Thoracic aorta (tissue), 2 donors: ENCODE measurements at places on chromosomes 7 and 10. TPM values are rescaled to one million over a fixed set of nuclear protein-coding genes. Genes with fewer than 3 reads are reported as not detected.

The CNPY1 gene
- total RNA-seq: not detected

The BICC1 gene
- 28.1 TPM for total RNA-seq

The CXCL12 gene
- 169 TPM for total RNA-seq

The EPDR1 gene
- 59.3 TPM for total RNA-seq

DNA sequence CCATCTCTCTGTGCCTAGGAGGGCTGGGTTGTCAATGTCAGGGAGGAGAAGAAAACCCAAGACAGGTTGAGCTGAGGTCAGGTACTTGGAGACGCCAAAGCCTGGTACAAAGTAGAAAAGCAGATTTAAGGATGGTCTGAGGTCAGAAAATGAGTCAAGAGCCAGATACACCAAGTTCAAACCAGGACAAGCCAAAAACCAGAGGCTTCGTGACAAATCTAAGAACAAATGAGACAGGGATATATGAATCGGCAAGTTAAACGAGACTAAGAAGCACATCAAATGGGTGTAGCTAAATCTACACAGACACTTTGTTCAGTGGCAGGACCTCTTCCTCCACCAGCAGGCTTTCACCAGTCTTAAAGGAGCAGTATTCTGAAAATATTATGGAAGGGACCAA lies 34.2 kb downstream of the C7orf33 start:
- H3K4me3 ChIP-seq: no peak overlapping the region
- H3K36me3 ChIP-seq: no peaks in the 10 kb centered on the region
- H3K4me1 ChIP-seq: no peaks in the 10 kb centered on the region
- DNase-seq: no peak

- H3K4me1 ChIP-seq: peaks cover 5% of the 10 kb centered on the region
- DNase-seq: no peak
- no peaks in the 10 kb centered on the region for H3K27me3 ChIP-seq
- peaks cover 25% of the 10 kb centered on the region for H3K36me3 ChIP-seq
Observed at GRCh38 chr10:97483921-97484320, 14.3 kb downstream of the MMS19 start.

- H3K27ac ChIP-seq: no peak overlapping the region
- DNase-seq: no peak
- no peaks in the 10 kb centered on the region for H3K4me1 ChIP-seq
- no peaks in the 10 kb centered on the region for H3K27me3 ChIP-seq
- no peaks in the 10 kb centered on the region for H3K36me3 ChIP-seq
Observed at GRCh38 chr7:3879355-3880075, 578.5 kb downstream of the SDK1 start.

GRCh38 chr10:117140525-117140902 lies 2.4 kb upstream of the VAX1 start:
- H3K27ac ChIP-seq: no peak overlapping the region
- H3K4me3 ChIP-seq: no peak overlapping the region
- peaks cover 15% of the 10 kb centered on the region for H3K27me3 ChIP-seq
- DNase-seq: no peak
- peaks cover 10% of the 10 kb centered on the region for H3K4me1 ChIP-seq
- H3K36me3 ChIP-seq: no peaks in the 10 kb centered on the region

DNA sequence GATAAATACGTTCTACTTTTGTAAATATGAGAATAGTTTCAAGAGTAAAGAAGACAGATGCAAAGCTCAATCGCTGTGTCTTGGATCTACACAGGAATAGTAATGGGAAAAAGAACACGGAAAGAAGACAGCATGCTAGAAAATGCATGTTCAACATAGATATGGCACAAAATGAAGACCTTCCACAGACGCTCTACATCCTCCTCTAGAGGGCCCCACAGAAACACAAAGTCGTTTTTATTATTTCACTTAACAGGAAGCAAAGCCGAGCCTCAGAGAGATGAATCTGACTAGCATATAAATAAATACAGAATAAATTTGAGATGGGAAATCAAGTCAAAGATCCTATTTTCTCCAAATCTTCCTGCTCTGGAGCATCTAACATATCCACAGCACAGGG lies 292.6 kb downstream of the PARD3 start:
- H3K27ac ChIP-seq: no peak overlapping the region
- H3K4me1 ChIP-seq: peaks cover 5% of the 10 kb centered on the region
- H3K36me3 ChIP-seq: no peaks in the 10 kb centered on the region
- no peaks in the 10 kb centered on the region for H3K27me3 ChIP-seq

- H3K4me1 ChIP-seq: no peaks in the 10 kb centered on the region
- DNase-seq: no peak
- no peak overlapping the region for H3K27ac ChIP-seq
- no peaks in the 10 kb centered on the region for H3K36me3 ChIP-seq
- H3K27me3 ChIP-seq: no peaks in the 10 kb centered on the region
Observed at GRCh38 chr10:1214071-1214675, 158.0 kb downstream of the WDR37 start.

DNA sequence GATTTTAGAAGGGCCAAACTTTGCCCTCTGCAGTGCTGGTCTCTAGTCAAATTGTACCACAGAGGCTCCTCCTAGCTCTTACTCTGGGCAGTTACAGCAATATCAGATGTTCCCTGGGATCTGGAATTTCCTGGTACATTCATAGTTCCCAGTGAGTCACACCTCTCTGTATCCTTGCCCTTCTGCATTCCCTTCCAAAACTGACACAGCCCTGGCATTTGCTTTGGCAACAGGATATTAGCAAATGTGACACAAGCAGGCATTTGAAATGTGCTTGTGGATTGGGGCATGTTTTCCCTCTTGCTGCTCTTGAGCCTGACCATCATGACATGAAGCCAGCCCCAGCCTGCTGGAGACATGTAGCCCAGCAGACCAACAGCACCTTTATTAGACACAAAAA lies 284.7 kb upstream of the AKR1E2 start:
- H3K4me3 ChIP-seq: no peak overlapping the region
- no peaks in the 10 kb centered on the region for H3K27me3 ChIP-seq
- peak overlapping the region; percentile 79 for H3K27ac ChIP-seq
